ENCODE measurements at places on chromosomes 4 and X.

DNA sequence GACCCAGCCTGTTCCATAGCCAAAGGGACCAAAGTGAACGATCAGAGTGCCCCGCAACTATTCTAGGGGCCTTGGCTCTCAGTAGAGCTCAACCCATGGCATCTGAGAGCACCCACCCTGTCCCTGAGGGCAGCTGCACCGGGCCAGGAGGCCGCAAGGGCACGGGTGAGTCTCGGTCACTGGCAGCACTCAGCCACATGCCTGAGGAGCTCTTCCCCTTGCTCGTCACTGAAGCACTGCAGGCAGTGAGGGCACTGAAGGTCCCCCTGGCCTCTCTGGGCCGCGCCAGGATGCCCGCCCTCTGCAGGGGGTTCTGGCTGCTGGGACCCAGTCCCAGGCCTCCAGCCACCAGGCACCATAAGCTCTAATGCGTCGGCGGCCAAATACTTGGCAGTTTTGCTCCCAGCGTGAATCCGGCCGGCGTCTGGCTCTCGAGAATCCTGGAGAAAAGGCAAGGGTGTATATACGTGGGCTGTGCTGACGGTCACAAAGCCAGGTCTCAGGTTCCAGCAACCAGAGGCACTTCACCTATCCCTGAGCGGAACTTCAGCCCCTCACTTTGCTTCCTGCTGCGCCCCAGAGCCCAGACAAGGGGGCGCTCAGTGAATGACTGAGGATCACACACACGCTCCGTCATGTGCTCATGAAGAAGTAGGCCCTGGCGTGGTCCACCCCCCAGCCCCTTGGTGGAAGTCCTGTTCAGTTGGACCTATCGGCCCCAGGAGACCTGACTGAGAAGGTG is 13.9 kb downstream of the TNIP2 start:
- no peak for DNase-seq

DNA sequence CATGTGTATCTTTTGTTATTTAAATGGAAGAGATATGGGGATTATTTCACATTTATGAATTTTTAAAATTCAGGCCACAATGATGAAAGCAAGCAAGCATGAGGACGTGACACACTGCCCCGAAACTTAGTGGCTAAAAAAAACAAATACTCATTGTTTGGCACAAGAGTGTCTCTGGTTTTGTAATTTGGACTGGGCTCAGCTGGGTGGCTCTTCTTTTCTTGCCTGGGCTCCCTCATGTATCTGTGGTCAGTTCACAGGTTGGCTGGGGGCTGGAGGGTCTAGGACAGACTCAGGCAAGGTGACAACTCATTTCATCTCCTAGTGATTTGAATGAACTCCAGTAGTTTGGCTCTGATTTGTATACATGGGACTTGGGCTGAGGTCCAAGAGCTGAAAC is 238.4 kb upstream of the PRKX start:
- DNase-seq: no peak

- no peak for DNase-seq
Observed at GRCh38 chr4:29756966-29757365, 963.2 kb upstream of the PCDH7 start.

GRCh38 chr4:6478546-6479220 is 6.3 kb upstream of the PPP2R2C start:
- DNase-seq: no peak

GRCh38 chr4:114036426-114036825 is 57.0 kb upstream of the ARSJ start:
- no peak for DNase-seq

- no peak for DNase-seq
Observed at GRCh38 chr4:66750273-66750672, 795.0 kb downstream of the CENPC start.

DNA sequence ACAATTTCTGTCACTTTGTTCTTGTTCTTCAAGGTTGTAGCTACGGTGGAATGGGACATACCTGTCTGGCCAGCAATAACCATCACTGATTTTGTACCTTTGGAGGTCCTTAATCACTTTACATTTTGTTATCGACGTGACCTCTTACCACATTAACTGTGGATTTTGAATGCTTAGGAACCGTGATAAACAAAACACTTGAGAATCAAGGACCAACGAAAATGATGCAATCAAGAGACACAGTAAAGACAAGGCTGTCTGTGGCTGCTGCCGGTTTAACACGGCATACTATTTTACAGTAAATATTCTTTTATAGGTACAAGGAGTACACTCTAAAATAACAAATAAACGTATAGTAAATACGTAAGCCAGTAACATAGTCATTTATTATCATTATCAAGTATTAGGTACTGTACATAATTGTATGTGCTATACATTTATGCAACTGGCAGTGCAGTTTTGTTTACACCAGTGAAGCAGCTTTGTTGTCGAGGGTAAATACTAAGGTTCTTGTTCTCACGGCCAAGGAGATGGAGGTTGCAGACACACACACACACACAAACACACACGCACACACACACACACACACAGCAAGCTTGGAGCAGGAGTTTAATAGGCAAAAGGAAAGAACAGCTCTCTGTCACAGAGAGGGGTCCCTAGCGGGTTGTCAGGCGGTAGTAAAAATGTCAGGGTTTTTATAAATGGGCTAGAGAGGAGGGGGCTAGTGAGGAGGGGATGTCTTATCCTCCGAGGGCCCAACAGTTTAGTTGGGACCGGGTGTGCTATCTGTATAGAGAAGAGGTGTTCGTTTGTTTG is 194.7 kb upstream of the CXorf51B start:
- DNase-seq: no peak

GRCh38 chr4:120842031-120842430 is 80.5 kb downstream of the PRDM5 start:
- no peak for DNase-seq

DNA sequence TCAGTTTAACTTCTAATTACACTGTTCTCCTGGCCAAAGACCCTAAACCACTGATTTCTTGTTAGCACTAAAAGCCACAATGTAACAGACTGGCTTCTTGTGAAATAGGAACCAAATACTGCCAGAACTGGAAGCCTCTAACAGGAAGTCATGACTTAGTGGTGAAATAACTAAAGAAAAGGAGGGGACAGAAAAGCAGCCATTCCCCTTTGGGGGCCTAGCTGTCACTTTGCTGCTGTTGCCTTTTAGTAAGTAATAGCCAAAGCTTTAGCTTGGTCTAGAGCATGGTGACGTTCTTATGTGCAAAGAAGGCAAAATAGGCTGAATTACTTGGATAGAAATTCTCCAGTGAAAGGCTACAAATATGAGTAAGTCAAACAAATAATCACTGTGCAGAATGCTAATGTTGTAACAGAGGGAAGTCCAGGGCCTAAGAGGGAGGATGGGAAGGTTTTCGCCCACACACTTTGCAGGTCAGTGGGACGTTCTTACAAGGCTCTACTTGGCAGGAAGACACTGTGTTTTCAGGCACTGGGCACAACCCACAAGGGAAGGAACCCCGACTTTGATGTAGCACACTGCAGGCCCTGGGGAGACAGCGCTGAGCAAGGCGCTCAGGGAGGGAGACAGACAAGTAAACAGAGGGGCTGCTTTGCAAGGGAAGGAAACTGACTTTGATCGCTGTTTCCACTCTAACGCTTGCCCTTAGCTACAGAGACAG is 16.7 kb downstream of the GAB3 start:
- DNase-seq: no peak

- DNase-seq: no peak
Observed at GRCh38 chr4:15765910-15766697, 12.0 kb upstream of the CD38 start.

GRCh38 chrX:132044953-132045352 is 21.9 kb downstream of the STK26 start:
- DNase-seq: no peak

DNA sequence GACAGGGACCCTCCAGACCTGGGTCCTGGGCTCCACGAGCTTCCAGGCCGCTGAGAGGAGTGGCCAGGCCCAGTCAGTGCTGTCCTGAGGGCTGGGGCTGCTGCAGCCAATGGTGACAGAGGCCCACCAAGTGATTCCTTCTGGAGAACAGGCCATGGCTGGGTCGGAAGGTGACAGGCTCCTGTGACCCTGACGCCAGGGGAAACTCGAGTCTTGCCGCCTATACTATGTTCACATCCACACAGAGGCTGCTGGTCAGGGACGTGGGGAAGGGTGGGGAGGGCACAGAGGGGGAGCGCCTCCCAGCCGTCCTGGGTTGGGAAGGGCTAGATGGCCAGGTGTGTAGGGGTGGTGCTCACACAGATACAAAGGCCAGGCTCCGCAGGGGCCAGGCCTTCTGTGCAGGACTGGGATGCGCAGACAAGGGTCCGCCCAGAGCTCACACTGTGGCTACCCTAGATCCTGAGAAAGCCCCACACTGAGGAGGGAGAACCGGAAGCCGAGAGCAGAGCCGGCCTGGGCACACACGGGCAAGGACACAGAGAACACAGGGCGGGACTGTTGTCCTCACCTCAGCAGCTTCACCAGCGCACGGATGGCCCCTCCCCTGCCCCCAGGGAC is 81.4 kb downstream of the HTRA3 start:
- no peak for DNase-seq

DNA sequence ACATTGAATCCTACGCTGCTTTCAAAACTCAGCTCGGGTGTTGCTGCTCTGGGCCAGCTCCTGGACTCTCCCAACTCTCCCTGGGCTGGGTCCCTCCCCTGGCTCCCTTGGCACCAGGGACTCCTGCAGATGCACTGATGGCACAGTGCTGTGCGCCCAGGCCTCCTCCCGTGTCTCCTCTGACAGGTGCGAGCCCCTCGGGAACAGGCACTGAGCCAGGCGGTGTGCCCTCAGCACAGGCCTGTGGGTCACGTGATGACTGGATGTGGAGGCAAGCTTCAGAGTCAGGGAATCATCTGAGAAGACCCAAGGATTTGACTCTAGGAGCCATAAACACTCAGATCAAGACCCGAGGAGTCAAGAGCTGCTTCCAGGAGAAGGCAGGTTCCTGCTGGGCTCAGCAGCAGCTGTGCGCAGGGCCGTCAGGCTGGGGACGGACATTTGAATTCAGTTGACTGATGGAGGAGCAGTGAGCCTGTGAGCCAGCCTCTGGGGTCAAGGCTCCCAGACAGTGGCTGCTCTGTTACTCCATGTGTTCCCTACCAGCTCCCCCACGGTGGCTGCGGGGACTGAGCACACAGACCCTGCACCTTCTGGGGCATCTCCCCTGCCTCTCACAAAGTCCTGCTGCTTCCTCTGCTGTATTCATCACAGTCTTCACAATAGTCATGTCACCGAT is 33.0 kb downstream of the NAT8L start:
- DNase-seq: no peak

DNA sequence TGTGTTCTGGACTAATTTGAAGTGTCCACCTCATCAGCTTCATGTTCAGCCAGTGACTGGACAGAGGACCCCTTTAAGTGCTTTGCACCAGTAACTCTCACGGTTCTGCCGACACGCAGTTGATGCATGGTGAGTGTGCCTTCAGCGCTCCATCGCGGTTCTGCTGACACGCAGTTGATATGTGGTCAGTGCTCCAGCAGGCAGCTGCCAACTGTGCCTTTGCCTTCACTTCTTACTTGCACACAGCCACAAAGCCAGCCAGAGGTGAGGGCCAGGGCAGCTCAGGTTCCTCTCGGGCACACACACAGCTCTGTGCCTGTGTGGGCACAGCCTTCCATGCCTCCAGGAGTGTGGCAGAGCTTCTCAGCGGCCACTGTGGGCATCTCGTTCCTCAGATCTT is 12.4 kb downstream of the NKX1-1 start:
- no peak for DNase-seq

- no peak for DNase-seq
Observed at GRCh38 chr4:99324979-99325378, 3.8 kb upstream of the ADH1B start.

DNA sequence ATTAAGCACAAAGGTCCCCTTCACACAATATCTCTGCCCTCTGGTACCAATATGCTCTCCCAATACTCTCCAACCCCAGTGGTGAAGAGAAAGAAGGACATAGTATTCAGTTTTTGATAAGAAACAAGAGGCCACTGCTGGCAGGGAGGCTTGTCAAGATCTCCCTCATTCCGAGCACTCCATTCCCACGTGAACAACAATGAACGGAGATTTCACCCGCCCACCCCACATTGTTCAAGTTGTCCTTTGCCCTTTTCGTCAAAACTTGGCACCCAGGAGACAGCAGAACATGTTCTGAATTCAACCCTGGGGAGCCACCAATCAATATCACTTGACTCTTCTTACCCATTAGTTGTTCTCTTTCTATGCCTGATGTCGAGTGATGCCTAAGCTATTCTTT is 54.2 kb upstream of the SLC25A4 start:
- no peak for DNase-seq

GRCh38 chr4:10084651-10085358 is 31.8 kb downstream of the WDR1 start:
- no peak for DNase-seq

DNA sequence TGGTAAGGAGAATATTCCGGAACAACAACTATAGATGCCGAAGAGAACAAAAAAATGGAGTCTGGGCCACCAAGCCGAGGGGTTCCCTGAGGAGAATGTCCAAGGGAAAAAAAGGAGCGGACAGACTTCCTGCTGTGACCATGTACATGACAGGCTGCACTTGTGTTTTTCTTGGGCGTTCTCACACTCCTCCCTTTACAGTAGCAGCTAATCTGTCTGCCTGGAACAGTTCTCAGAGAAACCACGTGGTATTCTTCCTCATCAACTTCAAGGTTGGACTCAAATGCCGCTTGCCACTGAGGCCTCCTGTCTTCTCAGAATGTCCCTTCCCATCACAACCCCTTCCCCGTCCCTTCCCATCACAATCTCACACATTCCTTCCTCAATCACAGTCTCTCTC is 30.8 kb upstream of the MTNR1A start:
- DNase-seq: no peak

- DNase-seq: no peak
Observed at GRCh38 chrX:96004386-96004785, 680.3 kb upstream of the DIAPH2 start.

DNA sequence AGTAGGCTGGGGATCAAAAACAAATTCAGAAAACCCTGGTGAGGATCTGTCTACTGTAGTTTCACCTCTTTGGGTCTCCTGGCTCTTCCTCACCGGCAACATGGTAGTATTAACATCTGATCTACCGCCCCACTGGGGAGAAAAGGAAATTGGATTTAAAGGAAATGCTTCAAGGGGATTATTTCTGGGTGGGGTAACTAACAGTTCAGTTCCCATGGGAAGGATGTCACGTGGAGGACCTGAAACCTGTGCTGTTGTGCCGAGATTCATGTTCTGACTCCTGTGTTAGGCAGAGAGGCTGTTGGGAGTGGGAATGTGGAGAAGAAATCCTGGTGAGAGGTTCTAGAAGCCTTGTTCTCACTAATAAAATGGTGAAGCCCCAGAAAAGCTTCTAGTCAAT is 254.4 kb downstream of the BCOR start:
- no peak for DNase-seq

DNA sequence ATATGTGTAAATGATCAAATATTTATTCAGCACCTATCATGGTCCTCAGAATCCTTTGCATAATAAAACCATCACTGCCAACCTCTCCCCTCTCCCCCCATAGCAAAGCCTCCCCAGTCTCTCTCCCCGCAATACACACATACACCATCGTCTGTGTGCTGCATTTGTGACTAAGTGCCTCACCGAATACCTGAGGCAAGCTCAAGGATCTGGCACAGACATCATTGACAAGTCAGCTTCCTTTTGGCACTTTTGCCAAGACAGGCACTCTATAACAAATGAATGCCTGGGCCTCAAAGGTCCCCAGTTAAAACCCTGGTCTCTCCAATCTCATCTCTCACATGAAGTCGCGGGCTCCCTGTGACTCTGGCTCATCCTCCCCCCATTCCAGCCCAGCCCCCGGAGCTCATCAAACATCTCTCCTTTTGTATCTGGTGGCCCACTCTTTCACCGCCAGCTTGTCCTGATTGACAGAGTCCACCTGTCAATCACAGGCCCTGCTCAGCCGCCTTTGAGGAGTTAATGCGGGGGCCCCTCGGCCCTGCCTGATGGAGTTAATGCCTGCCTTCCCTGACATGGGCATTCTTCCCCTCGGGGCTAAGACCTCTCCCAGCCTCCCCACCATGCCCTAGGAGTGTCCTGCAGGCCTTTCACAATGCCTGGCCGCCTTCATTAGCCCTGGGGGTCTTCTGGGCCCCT is 135.8 kb upstream of the ATP6AP2 start:
- DNase-seq: no peak
